ENCODE measurements at places on chromosomes 16 and 17.

DNA sequence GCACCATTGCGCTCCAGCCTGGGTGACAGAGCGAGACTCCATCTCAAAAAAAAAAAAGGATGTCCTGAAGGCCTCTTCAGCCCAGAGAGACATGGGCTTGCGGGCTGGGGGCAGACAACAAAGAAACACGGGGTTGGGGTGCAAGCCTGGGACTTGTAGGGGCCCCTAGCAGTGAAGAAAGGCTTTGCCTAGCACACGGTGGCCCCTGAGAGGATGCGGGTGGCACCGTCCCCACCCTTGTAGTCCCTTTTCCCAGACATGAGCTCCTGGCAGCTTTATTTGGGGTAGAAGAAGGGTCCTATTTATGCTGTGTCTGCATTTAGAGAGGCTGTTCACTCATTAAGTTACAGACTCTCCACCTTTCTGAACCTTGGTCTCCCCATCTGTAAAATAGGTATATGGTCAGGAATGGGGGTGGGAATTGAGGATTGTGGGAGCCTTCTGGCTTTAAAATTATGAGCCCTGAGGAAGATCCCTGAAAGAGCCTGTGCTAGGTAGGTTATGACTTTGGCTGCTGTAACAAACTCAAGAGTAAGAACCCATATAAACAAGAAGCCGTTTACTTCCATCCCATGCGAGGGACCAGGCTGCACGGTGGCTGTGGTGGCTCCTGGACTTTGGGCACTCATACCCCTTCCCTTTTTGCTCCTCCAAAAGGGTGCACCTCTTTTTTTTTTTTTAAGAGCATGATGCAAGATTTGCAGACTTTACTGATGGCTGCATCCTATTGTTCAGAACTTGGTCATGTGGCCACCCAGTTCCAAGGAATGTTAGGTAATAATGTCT, 20.6 kb upstream of the ADGRG1 start:
- no peak for DNase-seq

GRCh38 chr17:15954222-15954621, 9.3 kb downstream of the ADORA2B start:
- DNase-seq = no peak

- DNase-seq = peak; percentile 84
These were observed 229.8 kb downstream of the CPPED1 start for GRCh38 chr16:12573730-12574383.

GRCh38 chr16:55568207-55568606, 1.7 kb downstream of the CAPNS2 start:
- DNase-seq = no peak

DNA sequence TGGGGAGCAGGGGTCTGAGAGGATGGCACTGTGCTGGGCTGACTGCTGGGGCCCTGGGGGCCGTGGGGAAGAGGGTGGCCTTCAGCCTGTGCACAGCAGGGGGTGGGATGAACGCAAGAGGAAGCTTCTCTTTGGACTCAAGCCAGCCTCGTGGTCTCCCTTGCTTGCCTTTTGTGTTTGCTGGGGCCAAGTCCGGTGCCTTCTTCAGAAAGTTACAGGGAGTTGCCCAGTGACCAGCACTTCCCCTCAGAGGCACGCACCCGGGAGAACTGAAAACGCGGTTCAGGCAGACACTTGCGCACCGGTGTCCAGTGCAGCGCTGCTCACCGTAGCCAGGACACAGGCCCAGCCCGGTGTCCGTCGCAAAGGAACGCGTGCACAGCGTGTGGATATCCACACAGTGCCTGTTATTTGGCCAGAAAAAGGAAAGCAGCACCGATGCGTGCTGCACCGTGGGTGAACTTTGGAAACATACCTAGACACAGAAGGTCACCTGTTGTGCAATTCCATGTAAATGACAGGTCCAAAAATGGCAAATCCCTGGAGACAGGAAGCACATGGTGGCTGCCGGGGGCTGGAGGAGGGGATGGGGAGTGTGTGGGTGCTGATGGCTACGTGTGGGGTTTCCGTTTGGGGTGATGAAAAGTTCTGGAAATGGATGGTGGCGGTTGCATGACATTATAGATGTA, 29.4 kb upstream of the NUDT16L1 start:
- DNase-seq = peak; percentile 54

DNA sequence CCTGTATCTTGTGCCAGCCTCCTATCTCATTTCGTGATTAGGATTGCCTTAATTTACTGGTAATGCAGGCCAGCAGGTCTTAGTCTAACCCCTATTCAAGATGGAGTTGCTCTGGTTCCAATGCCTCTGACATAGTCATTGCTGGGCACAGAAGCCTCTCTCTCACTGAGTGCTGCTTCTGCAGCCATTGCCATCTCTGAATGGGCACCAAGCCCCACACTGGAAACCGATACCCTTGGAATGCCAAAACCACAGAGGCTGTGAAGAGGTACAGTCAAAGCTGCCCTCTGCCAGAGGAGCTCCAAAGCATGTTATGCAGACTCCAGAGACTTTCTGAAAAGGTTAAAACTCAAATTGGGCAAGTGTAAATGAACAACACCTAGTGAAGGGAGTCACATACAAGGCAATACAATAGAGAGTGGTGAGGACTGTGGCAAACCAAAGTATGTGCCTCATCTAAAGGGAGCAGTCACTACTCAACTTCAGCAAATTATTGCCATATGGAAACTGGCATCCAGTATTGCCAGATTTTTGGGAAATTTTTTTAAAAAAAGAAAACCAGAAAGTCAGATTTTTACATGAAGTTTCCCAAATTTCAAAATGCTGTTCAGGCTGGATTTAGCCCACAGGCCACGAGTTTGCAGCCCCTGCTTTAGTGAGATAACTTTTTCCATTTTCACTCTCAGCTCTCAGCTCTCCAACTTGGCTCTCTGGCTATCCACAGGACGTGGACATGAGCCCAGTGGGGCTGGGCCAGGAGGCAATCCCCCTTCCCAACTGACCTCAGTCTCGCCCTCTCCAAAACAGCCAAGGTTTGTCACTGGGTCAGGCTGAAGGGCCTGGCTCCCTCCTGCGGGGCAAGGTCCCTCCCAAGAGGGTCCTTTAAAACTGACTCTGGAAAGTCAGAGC, 2.1 kb upstream of the MMP2 start:
- DNase-seq = no peak

- no peak for DNase-seq
These were observed 14.6 kb downstream of the CYLD start for GRCh38 chr16:50756473-50756872.

DNA sequence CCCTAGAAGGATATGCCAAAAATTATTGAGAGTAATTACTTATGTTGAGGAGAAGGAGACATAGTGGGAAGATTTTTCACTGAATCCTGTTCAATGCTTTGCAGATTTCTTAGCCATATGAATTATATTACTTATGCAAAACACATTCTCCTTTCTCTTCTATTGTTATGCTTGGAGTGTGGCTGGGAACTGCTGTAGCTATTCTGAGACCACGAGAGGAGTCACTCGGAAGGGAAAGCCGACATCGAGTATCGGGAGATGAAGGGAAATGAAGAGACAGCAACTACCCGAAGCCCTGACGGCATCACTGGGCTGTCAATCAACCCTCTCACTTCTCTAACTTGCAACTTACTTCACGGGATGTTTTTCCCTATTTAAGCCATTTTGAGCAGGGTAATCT, 39.6 kb downstream of the STX8 start:
- no peak for DNase-seq

DNA sequence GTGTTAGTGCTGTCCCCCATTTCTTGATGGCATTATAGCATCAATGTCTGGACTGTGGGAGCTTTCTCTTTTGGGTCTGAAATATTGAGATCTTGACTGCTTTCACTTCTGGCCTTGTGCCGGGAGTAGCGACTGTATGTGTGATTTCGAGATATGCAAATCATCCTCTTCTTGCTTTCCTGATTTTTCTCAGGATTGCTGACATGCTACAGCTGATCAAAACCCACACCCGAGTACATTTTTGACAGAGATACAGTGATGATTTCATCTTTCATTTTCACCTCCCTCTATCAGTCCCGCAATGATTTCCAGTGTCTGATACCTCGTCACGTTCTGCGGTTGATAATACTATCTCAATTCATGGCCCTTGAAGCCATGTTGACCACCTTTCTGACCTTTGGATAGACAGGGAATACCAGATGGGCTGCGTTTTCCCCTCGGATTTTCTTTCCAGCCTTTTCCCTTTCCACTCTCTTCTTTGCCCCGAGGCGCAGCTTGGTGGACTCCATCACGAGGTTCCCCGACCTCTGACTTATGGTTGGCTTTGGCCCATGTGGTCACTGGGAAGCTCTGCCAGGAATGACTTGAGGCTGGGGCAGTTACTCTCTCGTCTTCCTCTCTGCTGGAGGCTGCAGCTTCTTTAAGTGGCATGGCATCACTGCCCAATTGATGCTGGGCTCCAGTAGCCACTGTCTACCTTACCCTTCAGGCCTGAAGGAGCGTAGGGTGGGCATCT, 184.4 kb downstream of the SNX29 start:
- DNase-seq = no peak

DNA sequence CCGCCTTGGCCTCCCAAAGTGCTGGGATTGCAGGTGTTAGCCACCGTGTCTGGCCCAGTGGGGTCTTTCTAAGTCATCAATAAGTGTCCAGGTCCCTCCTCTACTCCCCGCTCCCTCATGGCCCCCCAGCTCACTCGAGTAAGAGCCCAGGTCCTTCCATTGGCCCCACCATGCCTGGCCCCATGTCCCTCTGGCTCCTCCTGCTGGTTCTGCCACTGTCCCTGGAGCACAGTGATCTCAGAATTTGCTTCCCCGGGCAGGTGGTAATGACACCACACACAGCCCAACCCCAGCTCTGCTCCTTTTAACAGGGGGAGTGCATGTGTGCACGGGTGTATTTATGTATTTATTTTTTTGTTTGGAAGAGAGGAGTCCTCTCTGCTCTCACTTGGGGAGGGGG, 19.6 kb downstream of the MGAT5B start:
- DNase-seq = no peak

- no peak for DNase-seq
These were observed 5.9 kb downstream of the KDM6B start for GRCh38 chr17:7839876-7840261.

DNA sequence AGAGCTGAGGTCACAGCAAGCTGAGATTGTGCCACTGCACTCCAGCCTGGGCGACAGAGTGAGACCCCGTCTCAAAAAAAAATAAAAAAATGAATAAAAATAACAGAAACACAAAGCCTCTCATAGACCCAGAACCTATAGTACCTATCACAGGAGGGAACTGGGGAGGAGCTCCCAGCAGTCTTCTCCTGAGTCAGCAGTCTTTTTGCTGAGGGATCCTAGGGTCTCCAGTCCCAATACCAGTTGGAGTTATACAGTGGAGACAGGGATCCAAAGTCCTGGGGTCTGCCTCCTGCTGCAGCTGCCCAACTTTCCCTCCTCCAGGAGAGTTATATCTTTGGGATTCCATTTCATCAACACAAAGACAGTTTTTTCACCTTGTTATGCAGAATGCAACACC, 3.7 kb upstream of the TMUB2 start:
- no peak for DNase-seq

DNA sequence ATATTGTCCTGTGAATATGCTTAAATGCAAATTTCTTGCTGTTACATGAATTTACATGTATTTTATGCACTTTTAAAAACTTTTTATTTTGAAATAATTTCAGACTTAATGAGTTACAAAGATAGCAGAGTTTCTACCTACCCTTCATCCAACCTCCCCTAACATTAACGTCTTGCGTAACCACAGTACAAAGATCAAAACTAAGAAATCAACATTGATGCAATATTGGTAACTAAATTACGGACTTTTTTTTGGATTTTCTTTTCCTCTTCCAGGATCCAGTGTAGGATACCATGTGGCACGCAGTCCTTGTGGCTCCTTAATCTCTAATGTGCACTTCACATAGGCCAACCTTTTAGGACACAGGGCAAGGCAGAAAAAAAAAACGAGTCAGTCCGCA, 124.9 kb downstream of the ABCC12 start:
- DNase-seq = no peak

GRCh38 chr17:67385122-67385988, 8.3 kb downstream of the PITPNC1 start:
- no peak for DNase-seq

- DNase-seq = peak; percentile 83
These were observed 123.8 kb downstream of the SMG6 start for GRCh38 chr17:2179615-2180295.

DNA sequence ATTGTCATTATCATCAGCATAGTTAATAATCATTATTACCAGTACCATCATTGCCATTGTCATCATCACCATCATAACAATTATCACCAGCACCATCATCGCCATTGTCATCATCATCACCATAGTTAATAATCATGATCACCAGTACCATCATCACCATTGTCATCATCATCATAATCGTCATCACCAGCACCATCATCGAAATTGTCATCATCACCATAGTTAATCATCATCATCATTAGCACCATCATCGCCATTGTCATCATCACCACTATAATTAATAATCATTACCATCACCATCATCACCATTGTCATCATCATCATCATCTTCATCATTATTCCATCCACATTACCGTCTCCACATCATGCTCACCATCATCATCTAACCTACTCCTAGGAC, 13.5 kb downstream of the PDILT start:
- DNase-seq = no peak

GRCh38 chr16:50458667-50459495, 89.3 kb upstream of the NKD1 start:
- DNase-seq = no peak

- peak; percentile 41 for DNase-seq
These were observed 12.0 kb downstream of the RARA start for GRCh38 chr17:40320756-40321523.

DNA sequence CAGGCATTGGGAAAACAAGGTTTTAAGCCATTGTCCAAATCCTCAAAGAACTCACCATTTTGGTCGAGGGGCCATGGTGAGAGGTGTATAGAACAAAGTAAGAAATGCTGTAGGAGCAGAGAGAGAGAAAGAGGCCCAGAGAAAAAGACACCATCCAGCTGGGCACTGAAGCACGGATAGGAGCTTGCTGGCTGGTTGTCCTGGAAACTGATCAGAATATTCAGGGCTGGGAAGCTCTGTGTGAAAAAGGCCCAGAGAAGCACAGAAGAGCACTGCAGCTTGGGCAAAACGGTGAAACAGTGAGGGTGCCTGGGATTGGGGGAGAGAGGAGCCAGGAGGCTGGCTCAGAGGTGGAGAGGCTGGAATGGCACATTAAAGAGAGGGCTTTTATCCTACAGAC, 16.5 kb downstream of the HS3ST3B1 start:
- DNase-seq = no peak

DNA sequence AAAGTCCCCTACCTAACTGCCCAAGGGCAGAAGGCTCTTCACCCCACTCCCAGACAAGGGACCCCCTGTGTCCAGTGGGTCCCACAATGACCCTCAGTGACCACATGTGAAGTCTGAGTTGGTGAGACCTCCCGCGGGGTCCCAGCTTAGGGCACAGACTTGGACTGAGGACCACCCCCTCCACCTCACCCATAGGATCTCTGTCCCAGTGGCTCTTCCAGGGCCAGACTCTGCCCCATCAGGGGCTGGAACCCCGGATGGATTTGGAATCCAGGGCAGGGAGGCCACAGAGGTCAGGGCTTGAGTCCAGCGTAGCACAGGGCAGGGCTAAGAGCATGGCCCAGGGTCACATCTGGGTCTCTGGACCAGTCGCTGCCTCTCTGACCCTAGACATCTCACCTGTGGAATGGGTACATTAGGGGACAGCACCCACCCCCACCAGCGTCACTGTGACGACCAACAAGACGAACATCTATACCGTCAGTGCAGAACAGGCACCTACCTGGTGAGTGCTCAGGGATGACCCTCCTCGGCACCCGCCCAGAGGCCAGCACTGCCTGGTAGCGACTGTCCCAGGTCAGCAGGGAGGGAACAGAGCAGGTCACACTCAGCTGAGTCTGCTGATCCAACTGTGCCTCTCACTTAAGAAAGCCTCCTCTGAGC, 37.7 kb downstream of the TNFRSF13B start:
- DNase-seq = no peak

GRCh38 chr17:66738301-66738700, 96.6 kb upstream of the CACNG5 start:
- no peak for DNase-seq
